ENCODE measurements at places on chromosomes 13 and 19.

- DNase-seq, result no peak
These were observed 848.1 kb downstream of the SLITRK6 start for GRCh38 chr13:84951128-84951527.

DNA sequence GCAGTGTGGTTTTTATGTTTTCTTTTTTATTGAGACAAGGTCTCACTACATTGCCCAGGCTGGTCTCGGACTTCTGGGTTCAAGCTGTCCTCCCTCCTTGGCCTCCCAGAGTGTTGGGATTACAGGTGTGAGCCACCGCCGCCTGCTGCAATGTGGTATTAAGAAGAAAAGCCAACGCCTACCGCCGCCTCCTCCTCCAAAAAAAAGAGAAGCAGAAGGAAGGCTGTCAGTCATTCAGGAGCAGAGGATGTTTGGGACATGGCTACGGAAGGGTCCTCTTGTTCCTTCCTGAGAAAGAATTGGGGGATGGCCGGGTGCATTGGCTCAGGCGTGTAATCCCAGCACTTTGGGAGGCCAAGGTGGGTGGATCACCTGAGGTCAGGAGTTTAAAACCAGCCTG lies 1.2 kb downstream of the PPP1R37 start:
- no peak for DNase-seq

DNA sequence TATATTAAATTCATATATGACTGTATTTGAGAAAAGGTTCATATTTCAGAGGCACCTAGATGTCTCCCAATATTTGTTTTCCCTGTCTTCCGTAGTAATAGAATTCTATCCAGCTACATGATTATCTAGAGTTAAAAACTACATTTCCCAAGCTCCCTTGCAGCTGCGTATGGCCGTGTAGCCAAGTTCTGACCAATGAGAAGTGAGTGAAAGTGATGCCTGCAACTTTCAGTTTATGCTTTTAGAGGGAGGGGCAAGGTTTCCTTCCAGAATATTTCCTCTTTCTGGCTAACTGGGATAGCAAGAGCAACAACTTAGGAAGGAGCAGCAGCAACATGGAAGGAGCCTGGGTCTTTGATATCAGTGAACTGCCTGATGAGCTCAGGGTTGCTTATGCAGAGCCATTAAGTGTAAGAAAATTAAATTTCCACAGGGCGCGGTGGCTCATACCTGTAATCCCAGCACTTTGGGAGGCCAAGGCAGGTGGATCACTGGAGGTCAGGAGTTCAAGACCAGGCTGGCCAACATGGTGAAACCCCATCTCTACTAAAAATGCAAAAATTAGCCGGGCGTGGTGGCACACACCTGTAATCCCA lies 23.2 kb upstream of the CYP2A13 start:
- no peak for DNase-seq

GRCh38 chr19:41031916-41032315 lies 40.8 kb downstream of the CYP2B6 start:
- no peak for DNase-seq

GRCh38 chr19:33394006-33394722 lies 20.7 kb downstream of the CEBPG start:
- peak; percentile 64 for DNase-seq

GRCh38 chr13:62747629-62748028 lies 1332.0 kb upstream of the PCDH20 start:
- DNase-seq, result no peak

DNA sequence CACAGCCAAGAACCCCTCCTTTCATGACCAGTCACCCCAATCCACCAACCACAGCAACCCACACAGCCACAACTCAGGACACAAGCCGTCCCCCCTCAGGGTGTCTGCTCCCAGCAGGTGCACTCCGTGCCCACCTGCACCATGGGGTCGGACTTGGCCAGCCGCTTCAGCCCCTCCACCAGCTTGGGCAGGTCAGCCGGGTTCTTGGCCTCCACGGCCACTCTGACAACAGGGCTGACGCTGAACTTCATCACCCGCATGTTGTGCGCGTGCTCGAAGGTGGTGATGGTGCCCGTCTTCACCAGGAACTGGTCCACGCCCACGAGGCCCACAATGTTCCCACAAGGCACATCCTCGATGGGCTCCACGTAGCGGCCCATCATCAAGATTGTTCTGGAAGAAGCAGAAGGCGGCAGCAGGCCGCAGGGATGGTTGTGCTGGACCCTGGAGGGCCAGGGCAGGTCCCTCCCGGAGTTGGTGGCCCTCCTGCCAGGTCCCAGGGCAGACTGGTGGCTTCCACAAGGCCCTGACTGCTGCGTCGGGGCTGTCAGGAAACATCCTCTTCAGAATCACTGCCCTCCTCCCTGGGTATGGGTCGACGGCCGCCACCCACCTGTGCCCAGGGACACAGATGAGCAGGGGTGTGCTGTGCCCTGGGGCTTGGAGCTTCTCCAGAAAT lies 5.5 kb downstream of the EEF2 start:
- DNase-seq, result no peak

GRCh38 chr13:26759907-26760831 lies at the start of gene GPR12:
Gene GPR12 (minus strand): TSS chr13:26760786. CDS start chr13:26759827, 959 bp downstream.
- no peak for DNase-seq

DNA sequence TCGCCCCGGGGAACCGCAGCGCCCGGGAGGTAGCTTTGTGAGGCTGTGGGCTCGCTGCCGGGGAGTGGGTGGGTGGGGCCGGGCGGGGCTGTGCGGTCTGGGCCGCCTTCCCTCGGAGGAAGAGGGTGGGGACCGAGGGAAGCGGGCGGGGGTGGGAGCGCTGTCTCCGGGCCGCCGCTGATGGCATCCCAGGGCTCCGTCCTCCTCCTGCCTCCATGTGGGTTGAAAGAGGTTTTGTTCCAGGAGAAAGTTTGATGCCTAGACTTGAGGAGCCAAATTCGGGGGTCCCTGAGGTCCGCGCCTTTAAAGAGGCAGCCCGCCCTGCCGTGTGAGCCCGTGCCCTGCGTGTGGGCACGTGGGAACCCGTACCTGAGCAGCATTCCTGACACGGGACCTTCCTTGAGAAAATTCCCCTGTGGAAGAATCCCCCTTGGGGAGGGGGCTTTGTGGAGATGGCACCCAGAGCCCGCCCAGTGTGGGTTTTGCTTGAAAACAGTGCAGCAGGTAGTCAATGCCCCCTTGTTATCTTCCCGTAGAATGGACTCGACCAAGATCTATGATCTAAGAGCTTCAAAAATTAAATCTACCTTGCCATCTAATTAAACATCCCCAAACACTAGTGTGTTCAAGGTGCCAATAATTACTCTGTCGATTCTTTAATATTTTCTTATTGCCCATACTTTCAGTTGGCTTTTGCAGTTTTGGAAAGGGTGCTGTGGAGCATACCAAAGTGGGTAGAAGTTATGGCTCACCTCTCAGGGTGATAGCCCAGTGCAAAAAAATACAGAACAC lies 107.8 kb downstream of the RXFP2 start:
- DNase-seq, result peak; percentile 12

GRCh38 chr13:114235697-114236096 lies 1.0 kb downstream of the CDC16 start:
- no peak for DNase-seq
